ENCODE measurements at places on chromosomes 5 and 9.

DNA sequence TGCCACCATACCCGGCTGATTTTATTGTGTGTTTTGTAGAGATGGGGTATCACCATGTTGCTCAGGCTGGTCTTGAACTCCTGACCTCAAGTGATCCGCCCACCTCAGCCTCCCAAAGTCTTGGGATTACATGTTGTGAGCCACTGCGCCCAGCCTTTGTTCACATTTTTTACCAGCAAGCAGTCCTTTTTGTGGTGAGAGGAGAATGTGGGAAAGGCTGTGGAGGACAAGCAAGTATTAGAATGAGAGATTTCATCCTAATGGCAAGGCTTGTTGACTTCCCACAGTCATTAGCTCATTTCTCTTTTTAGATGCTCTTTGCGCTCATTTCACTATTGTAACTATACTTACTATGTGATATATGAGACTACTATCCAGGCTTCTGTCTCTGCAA, 6.1 kb downstream of the IL31RA start:
- peak; percentile 14 for DNase-seq

DNA sequence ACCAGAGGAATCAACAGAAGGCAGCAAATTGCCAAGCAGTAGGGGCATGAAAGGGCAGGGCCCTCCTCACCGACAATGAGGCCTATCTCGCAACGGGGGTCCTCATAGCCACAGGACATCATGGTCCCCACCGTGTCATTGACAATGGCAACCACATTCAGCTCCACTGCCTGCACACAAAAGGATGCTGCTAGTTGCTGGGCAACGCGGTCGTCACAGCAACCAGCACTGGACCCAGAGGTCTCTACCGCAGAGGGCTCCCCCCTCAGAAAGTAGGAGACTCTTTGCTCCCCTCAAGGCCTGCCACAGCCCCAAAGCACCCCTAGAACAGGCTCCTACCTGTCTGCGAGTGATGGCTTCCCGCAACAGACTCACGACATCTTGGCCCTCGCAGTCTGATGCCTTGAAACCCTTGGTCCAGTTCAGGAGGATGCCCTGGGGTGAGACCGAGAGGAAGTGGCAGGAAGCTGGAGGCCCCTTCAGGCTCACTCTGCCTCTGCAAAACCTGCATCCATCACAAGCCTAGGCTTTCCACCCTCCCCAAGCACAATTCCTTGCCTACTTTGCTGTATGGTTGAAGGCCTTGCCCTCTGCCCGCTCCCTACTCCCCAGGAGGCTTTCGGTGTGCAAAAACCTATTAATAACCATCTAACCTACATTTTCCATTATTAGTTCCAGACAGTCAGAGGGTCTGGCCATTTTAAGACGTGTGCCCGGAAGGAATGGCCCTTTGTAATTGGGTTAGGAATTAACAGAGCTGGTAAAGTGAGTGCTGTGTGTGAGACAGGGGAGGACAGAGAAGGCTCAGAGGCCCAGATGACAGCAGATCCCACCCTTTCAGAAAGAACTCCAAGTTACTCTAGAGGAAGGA, 15.2 kb downstream of the HK3 start:
- DNase-seq, result no peak

DNA sequence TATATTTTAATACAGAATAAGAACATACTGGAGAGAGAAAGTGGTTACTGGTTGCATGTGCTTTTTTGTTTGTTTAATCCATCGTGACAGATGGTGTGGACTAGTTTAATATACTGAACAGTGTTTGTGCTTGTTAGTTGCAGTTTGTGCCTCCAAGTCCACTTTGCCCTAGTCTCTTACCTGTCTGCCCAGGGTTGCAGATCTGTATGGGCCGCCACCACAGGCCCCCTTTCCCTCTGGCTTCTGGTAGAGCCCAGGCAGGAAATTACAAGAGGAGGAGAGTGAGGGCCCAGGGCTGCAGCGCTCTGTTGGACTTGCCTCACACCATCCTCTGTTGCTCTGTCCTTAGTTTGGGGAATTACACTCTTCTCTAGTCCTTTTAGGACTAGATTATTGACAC, 166.4 kb downstream of the KDM4C start:
- DNase-seq, result no peak

DNA sequence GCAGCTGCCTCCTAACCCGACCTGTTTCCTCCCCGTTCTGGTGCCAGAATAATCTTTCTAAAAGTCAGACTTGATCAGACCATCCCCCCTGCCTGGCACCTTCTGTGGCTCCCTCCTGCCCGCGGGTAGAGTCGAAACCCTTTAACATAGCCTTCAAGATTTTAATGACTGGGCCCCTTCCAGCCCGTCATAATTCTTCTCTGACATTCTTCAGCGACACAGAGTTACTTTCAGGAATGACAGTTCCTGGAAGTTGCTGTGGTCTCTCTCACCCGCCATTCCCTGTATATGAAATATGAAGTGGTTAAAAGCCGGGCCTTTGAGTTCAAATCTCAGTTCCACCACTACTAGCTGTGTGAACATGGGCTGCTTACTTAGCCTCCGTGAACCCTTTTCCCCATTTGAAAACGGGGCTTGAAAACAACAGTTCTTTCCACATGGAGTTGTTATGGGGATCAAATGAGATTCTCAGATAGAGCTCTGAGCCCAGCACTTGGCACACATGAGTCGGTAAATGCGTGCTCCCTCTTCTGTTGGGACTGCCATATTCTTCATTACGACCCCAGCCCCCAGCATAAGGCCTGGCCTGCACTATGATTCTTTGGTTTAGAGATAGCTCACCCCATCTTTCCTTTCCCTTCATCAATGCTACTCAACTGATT, 737 bp downstream of the NANS start:
- DNase-seq, result no peak

DNA sequence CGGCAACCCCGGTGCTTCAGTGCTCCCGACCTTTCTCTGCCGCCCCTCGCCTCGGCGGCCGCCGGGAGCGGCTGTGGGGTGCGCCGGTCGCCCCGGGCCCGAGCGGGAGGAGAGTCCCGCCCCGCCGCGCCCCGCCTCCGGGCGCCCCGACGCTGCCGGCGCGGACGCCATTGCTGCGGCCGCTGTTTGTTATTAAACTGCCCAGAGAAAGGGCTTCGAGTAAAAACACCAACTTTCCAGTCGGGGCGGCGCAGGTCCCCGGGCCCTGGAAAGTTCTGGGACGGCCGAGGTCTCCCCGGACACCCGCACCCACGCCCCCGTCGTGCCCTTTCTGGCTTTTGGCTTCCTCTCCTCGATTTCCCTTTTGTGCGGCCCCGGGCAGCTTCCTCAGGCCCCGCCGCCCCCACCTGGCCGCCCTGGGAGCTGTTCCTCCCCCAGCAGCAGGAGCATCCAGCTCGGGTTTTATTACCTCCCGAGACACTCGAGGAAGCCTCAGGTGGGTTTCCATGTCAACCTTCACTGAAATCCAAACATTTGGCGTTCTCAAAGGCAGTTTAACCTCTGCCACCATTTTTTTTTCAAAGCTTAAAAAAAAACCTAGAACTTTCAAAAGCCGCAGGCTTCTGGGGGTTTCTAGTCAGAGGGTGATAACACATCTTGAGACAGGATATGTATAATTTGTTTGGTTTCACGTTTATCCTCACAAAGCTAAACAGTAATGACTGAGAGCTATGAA, 334.4 kb downstream of the CWC27 start:
- DNase-seq, result peak; percentile 74

DNA sequence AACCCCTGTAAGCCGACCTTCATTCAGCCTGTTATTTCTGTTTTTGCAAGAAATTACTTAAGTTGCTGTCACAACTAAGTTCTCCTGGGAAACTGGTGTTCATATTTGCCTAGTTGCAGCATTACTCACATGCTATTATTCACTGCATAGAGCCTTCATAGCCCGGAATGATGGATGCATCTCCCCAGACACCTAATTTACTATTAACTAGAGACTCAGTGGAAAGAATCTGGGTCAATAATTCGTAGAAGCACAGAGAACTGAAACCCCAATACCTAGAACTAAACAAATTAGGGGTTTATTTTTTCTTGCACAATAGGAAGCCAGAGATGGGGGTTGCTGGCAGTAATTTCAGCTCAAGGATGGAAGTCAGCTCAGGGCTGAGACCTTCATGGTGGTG, 45.7 kb upstream of the FAM170A start:
- no peak for DNase-seq

DNA sequence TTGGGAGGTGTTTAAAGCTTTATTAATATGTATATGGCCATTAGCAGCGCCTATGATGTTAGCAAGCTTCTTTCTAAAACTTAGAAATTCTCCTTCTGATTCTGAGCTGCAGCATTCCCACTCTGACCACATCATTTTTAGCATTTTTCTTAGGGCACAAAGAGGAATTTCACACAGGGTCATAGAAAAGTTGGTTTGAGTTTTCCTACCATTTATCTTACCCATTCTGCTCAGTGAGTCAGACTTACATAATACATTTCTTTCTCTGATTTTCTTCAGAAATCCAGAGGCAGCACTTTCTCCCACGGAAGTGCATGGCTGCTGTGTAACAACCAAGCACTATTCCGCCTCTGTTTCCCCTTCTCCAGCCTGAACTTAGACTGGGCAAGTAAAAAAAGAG, 246.6 kb downstream of the ARL15 start:
- DNase-seq, result peak; percentile 85

DNA sequence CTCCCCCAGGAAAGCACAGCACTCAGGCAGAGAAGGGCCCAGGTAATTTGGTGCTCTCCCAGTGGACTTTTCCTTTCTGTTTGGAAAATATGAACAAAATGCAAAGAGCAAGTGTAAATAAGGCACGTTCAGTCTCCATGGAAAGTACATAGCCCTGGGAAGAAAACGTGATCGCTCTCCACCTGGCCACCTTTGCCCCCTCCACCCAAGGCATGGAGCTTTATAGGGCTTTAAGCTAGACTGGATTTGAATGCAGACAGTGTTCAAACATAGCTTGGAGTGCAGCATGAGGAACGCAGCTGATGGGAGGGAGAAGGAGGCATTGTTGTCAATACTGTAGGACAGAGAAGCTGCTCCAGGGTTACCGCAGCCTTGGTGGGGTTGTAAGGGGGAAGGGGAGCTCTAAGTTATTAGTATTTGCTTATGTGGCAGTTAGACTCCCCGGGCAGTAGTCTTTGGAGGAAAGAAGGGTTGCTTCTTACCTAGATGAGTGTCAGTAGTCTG, 500.2 kb downstream of the SPOCK1 start:
- no peak for DNase-seq

GRCh38 chr5:77337686-77338085, 127.2 kb downstream of the PDE8B start:
- DNase-seq, result no peak

DNA sequence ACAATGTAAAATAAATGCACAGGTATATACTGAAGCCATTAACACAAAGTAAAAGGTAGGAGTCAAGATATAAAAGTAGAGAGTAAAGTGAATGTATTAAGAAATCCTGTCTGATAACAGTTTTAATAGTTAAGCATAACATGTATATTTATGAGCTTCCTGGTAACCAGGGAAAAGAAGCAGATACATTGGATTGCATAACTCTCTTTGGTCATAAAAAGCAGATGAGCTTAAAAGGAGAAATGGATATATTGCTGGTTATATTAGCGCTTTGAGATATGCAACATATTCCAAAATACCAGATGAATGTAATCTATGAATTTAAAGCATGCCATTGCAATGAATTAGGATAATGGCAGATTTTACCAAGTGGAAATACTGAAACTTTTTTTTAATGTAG, 6.2 kb upstream of the TNFSF8 start:
- no peak for DNase-seq

DNA sequence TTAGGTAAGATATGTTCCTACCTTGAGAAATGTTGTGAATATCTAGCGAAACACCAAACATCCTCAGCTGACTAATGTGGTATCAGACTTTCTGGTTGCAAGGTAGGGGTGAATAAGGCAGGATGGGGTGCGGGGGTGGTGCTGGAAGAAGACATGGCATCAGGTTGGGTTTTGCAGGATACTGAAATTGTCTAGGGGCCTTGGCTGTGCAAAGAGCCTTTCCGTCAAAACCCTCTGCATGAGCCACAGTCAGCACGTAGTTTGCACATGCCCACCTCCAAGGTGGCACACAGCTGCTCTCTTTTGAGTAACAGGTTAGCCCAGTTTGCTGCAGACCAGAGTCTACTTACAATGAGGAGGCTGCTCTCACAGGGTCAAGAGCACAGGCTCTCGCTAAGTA, 42.0 kb downstream of the SFXN1 start:
- DNase-seq, result no peak

GRCh38 chr9:29799227-29799626, 2225.9 kb upstream of the C9orf72 start:
- no peak for DNase-seq

GRCh38 chr5:35046774-35047173, 975 bp downstream of the AGXT2 start:
- peak; percentile 94 for DNase-seq

- DNase-seq, result peak; percentile 69
Observed at GRCh38 chr9:130682421-130683121, 11.0 kb upstream of the EXOSC2 start.

- DNase-seq, result peak; percentile 52
Observed at GRCh38 chr5:169548315-169548714, 35.3 kb upstream of the SPDL1 start.

- no peak for DNase-seq
Observed at GRCh38 chr5:33075731-33076130, 364.6 kb downstream of the NPR3 start.

GRCh38 chr5:175657593-175658271, at the start of gene HRH2:
Gene HRH2 (plus strand): TSS chr5:175658071. CDS start chr5:175683234, 25,163 bp downstream.
- no peak for DNase-seq

GRCh38 chr9:591292-591691, 250.2 kb upstream of the DMRT1 start:
- no peak for DNase-seq

All from astrocyte of the spinal cord (primary cell).